Stimulated activated CD4-positive, alpha-beta T cell treated with anti-CD3 and anti-CD28 coated beads, Interleukin-15, amount 100 ng/mL, for 48 hours (primary cell): ENCODE measurements at places on chromosomes 6 and 20.

DNA sequence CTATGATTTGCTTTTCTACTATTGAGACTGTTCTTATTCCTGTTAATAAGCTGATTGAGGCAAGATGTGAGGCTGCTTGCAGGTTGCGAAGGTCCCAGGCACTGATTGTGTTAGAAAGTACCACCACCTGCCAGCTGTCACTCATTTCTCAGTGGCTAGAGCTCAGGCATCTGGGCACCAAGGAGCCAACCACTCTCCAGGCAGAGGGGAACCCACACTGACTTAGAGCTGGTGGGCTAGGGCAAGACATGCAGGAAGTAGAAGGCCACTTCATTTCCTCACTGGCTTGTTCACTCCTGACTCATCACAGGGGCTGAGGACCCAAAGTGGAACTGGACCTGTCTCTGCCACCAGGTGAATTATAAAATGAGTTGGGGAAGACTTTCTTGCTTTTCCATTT is 7.8 kb upstream of the DLL1 start:
- no peak for DNase-seq

DNA sequence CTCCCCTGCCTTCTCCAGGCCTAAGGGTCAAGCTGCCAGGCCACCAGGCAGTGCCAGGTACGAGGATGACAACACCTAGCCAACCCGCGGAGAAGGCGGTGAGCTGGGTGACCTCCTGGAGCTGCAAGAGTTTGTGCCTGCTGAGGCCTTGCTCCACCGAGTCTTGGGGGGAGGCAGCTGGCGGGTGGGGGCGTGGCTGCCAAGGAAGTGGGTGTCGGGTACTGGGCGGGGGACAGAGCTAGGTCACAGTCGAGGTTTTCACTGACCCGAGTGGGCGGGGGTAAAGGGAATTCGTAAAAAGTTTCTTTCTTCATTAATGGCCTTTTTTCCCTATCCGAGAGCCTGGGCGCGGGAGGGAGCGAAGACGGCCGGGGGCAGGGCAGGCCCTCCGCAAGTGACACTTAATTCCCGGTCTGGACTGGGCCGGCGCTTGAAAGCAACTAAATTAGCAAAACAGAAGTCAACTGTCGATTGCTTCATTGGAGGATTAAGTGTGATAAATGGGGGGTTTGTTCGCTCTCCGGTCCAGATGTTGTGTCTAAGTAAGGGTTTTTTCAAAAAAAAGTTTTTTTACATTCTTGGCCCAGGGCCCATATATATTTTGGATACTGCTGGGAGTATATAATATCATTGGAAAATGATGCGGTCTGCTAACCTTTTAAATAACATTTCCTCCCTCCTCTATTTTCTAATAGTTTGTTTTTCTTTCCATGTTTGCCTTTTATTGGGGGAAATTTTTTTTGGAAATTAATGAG is 43.1 kb upstream of the FOXP4 start:
- DNase-seq = no peak

GRCh38 chr20:37943033-37943432 is 40.1 kb downstream of the VSTM2L start:
- DNase-seq = no peak

DNA sequence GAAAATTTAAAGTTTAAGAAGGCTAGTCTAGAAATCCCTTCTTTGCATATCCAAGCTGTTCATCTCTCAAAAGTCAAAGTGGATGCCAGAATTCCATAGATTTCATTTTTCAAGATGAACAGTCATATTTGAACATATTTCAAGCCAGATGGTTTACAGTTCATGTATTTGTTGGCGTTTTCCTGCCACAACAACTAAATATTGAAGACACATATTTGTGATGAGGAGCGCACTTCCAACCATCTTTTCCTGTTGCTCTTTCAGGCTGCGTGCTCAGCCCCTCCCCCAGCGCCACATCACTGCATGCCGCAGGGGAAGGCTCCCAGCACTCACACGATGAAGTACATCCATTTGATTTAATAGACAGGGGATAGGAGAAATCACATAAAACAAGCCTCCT is 5.9 kb upstream of the NOX3 start:
- no peak for DNase-seq

GRCh38 chr6:75402296-75402695 is 91.3 kb downstream of the FILIP1 start:
- DNase-seq = no peak

- DNase-seq = no peak
These were observed 22.8 kb upstream of the FAM83C start for GRCh38 chr20:35314816-35315631.

GRCh38 chr6:9409126-9409525 is 973.8 kb upstream of the SLC35B3 start:
- no peak for DNase-seq

- DNase-seq = no peak
These were observed 19.5 kb downstream of the RIMS4 start for GRCh38 chr20:44790638-44791393.

DNA sequence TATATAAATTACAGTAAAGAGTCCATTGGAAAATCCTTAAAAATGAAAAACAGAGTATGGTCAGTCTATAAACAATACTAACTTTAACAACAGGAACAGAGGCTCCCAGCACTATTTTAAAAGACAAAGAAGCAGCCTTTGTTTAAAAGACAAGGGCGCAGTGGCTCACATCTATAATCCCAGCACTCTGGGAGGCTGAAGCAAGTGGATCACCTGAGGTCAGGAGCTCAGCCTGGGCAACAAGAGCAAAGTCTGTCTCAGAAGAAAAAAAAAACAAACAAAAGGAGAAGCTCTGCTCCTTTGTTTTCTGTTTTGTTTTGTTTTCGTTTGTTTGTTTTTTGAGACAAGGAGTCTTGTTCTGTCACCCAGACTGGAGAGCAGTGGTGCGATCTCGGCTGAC is 89.4 kb downstream of the DTNBP1 start:
- DNase-seq = no peak

GRCh38 chr6:84182001-84182400 is 45.4 kb downstream of the CEP162 start:
- no peak for DNase-seq

- no peak for DNase-seq
These were observed 66.1 kb upstream of the MLN start for GRCh38 chr6:33869826-33870423.

GRCh38 chr20:56299362-56299761 is 50.8 kb downstream of the MC3R start:
- no peak for DNase-seq

DNA sequence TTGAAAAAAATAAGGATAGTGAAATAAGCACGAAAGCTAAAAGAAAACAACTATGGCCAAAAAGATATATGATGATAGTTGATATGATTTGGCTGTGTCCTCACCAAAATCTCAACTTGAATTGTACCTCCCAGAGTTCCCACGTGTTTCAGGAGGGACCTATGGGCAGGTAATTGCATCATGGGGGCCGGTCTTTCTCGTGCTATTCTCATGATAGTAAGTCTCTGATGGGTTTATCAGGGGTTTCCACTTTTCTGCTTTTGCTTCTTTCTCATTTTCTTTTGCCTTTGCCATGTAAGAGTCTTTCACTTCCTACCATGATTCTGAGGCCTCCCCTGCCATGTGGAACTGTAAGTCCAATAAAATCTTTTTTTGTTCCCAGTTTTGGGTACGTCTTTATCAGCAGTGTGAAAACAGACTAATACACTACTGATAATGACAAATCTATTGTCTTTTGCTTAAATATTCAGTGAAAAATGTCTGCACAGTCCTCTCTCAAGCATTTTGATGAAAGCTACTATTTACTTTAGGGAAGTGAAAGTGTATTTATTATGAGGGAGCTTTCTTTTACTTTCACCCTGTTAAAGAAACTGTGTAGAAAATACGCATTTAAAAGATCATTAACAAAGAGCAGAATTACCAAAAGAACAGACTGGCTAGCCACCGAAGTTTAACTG is 389.1 kb downstream of the HTR1B start:
- no peak for DNase-seq

DNA sequence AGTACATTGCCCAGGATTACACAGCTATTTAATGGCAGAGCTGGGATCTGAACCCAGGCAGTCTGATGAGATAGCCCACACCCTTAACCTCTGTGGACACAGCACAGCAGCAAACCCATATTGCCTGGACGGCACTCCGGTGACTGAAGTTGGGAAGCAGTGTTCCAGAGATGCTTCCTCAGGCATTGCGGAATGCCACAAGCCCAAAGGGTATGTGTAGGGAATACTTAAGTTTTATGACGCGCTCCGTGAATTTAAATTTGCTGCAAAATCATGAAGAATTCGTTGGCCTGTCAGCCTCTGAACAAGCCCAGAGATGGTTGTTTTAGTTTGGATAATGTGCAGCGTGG is 46.4 kb downstream of the PSMG4 start:
- DNase-seq = no peak

- no peak for DNase-seq
These were observed 869.8 kb upstream of the EPHA7 start for GRCh38 chr6:94289131-94289530.

DNA sequence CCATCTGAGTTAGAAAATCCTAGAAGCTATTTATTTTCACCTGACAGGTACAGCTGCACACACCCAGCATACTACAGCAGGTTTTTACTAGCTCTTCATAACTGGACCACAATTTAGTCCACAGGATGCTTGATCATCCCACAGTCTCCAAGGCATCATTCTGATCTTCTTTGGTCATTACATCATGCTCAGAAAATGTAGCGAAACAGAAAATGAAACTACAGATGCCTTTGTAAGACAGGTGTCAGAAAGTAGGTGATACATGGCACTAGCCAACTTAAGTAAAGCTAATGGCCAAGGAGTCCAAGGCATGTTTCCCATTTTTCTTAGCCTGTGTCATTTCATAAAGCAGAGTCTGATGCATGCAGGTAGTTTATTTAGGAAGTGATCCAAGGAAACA is 102.3 kb downstream of the HTR1B start:
- DNase-seq = no peak

DNA sequence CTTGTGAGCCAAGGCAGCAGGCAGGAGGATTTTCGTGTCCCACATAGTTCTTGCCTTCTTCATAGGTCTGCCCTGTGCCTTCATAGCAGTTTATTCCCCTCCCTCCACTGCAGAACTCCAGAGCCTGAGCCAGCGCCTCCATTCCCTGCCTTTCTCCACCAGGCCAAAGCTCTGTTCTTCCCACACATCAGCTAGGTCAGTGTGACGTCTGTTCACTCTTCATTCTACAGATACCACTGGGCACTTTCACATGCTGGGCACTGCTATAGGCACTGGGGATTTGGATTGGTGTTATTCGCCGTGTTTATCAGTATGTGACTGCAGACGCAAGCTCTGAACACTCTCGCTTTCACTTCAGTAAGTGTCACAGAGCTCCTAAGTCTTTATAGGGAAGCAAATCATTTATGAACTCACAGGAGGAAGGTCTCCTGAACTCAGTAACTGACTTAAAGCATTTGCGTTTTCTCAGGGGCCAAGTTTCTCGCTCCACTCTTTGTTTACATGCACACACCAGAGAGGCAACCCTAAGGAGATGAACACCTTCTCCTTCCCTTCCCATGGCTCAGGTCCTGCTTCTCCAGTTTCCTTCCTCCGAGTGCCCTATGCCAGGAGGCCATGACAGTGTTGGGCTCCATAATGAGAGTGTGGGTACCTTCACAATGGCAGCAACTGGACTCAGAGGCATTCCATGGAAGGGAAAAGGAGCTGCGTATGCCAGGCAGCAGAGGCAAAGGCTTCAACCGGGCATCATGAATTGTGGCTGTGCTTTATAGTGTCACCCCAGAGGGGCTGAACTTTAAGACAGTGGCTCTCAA is 6.3 kb upstream of the APMAP start:
- DNase-seq = no peak

DNA sequence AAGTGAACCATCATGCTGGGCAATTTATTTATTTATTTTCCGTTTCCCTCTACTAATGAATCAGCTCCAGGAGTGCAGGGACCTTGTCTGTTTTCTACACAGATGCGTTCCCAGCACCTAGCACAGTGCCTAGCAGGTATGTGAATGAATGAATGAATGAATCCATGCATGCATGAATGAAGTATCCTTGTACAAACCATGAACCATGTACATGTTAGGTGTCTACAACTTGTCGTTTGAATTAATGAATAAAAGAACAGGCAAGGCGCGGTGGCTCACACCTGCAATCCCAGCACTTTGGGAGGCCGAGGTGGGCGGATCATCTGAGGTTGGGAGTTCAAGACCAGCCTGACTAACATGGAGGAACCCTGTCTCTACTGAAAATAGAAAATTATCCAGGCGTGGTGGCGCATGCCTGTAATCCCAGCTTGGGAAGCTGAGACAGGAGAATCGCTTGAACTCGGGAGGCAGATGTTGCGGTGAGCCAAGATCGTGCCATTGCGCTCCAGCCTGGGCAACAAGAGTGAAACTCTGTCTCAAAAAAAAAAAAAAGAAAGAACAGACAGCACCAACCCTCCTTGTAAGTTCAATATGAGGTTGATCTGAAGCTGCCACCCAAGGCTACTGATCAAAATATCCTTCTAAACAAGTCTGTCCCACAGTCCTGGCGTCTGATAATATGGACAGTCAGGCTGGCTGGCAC is 27.3 kb upstream of the SLC9A8 start:
- DNase-seq = no peak

DNA sequence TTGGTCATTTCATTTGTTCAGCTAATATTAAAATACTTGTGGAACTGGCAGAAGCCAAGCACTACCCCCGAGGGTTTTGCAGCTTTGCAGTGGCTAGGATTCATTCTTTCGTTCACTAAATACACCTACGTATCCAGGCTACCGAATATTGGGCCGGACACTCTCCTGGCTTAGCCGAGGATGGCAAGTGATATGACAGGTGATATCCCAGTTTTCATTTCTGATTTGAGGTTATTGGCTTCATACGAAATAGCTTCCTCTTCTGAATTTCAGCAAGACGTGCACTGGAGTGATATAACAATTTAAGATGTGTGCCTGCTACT is 536 bp upstream of the MTFR2 start:
- DNase-seq = no peak

DNA sequence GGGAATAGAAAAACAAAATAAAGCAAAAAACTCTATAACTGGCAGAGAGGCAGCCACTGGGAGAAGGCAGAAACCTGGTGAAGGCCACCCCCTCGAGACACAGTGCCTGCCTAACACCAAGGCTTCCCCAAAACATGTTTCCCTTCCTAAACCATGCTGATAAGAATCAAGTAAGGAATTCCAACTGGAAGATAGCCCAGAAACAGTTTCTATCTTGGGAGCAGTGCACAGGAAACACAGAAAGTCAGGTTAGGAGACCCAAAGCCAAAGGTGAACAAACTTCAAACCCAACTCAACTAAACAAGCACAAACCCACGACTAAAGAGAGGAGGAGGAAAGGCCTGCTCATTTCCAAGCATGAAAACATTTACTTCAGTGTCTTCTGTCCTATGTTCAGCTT is 433.7 kb upstream of the RGS17 start:
- no peak for DNase-seq

GRCh38 chr20:54076259-54076658 is 5.9 kb upstream of the BCAS1 start:
- DNase-seq = no peak

GRCh38 chr6:96237638-96238347 is 222.0 kb downstream of the FUT9 start:
- no peak for DNase-seq
